ENCODE measurements at places on chromosomes 1 and 21.

GRCh38 chr1:22096463-22096862, 44.0 kb downstream of the CDC42 start:
- DNase-seq, result no peak

GRCh38 chr1:221873673-221874072, 131.8 kb upstream of the DUSP10 start:
- DNase-seq, result no peak

DNA sequence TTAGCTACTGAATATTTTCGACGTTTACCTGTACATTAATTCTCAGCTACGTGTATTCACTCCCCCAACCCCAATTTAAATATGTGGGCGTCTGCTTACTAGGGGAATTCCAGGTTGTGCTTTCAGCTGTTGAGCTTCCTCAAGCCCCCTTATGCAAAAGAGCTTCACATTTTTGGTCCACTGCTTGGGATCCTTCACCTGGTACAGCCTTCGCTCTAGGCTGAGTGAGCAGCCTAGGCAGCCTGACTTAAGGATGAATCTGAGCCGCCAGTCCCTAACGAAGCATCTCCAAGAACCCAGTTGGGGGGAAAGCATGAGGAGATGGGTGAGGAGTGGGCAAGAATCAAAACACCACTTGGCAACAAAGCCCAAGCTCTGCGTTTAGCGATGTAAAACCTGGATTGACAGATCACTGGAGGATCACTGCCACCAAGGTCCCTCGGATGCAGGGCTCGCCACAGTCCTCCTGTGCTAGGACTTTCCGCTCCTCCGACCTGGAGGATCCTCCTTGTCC, 674 bp downstream of the BCL10 start:
- DNase-seq, result no peak

GRCh38 chr1:168567007-168567406, 9.4 kb upstream of the XCL1 start:
- no peak for DNase-seq

GRCh38 chr1:1106510-1107221, 9.2 kb downstream of the C1orf159 start:
- no peak for DNase-seq

DNA sequence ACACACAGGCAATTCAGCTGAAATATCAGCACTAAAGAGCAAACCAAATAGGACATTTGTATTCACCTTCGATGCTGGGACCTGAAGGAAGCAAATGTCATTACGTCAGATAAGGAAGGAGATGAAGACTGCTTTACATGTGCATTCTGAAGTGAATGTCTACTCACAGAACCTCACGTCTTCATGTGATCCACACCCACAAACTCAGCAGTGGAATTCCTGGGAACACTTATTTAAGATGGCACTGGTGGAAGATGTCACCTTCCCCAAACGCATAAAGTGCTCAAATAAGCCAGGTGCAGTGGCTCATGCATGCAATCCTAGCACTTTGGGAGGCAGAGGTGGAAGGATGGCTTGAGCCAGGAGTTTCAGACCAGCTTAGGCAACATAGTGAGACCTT, 11.4 kb downstream of the PGBD5 start:
- no peak for DNase-seq

DNA sequence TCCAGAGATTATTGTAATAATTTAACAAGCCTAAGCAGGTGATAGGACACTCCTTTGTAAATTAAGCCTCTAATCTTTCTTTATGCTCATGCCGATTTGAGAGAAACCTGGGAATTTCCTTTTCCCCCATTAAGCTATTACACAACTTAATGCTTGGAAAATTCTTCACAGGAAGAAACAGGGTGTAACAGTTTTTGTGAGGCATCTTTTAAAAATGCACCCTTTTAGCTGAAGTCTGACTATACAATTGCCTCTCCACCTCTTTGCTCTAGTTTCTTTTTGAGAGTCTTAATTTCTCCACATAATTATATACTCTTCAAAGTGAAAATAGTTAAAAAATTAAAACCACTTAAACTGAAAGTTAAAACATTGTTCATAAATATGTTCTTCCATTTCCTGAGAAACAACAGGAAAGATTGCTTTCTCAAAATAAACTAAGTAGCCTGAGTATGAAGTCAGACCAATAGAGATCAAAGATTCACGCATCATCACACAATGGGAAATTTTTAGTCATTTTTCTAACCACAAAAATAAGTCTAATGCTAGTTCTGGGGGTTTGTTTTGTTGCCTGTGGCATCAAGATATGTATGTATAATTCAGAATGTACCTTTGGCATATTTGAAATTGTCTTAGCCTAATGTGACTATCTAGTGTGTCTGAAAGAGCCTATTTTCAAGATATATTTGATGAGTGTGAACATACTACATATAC, 34.7 kb downstream of the LRRC8D start:
- DNase-seq, result peak; percentile 60

- no peak for DNase-seq
These were observed 213.1 kb downstream of the PCP4 start for GRCh38 chr21:40080385-40080784.

- no peak for DNase-seq
These were observed 7.1 kb upstream of the CD101 start for GRCh38 chr1:116994411-116994810.

DNA sequence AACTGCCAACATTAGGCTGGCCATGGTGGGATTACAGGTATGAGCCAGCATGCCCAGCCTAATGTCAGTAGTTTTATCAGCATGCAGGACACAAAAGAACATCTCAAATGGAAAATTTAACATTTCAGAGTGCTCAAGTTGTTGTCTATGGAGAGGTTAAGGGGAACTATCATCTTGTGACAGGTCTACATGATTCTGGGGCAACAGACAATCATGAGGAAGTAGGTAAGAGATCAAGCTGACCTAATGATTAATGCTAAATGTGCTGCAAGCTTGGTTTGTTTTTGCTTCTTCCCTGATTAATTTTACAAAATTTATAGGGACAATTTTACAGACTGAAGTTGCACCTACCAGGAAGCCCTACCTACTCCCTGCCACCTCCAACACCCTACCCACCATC, 36.6 kb downstream of the FMO4 start:
- DNase-seq, result no peak

GRCh38 chr1:66925558-66925910, 744 bp downstream of the MIER1 start:
- DNase-seq, result no peak
